ENCODE measurements at places on chromosomes 1 and 21.

DNA sequence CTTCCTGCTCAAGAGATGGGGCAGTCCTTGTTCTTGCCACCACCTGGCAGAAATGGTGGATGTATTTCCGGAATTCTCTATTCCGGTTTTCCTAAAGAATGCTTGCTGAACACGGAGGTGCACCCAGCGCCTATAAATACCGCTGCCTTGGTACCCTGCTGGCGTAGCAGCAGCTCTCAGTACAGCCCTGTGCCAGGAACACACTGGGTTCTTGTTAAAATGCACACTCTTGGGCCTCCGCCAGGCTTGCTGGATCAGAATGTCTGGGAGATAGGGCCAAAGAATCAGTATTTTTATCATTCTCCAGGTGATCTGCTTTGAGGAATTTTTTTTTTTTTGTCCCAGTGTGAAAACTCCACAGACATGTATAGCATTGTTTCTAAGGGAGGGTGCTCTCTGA lies 54.2 kb downstream of the IGSF5 start:
- no peak for DNase-seq

DNA sequence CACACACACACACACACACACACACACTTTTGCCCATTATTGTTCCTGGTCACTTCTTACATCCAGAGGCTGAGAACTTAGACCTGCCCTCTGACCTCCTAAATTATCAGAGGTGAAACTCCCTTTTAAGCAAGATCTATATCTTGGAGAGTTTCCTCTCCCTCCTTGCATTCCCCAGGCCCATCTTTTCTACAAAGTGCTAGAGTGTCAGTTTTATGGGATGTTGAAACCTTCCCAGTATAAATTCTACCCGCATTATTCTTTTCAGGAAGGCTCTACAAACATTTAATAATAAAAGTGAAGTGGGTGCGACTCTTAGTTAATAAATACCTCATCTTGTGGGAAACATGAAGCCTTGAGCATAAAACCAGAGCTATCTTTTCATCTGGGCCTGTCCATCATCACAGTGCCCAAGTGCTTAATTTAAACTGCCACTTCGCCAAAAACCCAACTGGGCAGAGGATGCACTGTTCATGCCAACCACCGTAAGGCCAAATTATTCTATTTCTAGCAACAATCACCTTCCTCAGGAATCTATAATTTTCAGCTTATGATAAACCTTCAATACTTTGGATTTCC lies 458.2 kb upstream of the RUNX1 start:
- no peak for DNase-seq

- no peak for DNase-seq
Measured at GRCh38 chr1:167518331-167518700, at the start of gene CD247. Gene CD247 (minus strand): TSS chr1:167518529. CDS start chr1:167518465, 64 bp downstream.

GRCh38 chr1:25869909-25870606 lies 5.5 kb downstream of the PAQR7 start:
- DNase-seq, result no peak

GRCh38 chr1:117124661-117125060 lies 3.1 kb upstream of the TRIM45 start:
- no peak for DNase-seq

GRCh38 chr1:178393370-178393769 lies 103.4 kb downstream of the CLEC20A start:
- no peak for DNase-seq

- DNase-seq, result no peak
Measured at GRCh38 chr1:190540366-190540765, 62.7 kb upstream of the BRINP3 start.

GRCh38 chr1:87953732-87954344 lies 625.2 kb downstream of the LMO4 start:
- peak; percentile 32 for DNase-seq

GRCh38 chr1:98405581-98406074 lies 255.9 kb upstream of the SNX7 start:
- peak; percentile 6 for DNase-seq

- DNase-seq, result no peak
Measured at GRCh38 chr1:54229281-54229891, 29.4 kb downstream of the MRPL37 start.

DNA sequence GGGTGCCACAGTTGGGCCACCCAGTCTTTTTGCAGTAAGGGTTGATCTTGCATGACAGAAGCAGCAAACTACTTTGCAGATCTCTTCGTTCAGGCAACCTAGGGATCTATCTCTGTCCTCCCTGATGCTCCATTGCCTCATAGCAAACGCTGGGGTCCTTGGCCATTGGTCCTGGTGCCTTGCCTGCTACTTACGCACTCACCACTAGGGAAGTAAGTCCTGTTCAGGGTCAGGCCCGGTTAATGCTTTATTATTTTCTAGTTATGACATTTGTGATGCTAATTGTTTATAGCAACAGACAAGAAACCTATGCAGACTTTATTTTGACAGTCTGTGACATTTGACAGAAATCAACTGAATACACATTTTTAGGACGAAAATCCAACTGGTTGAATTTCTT lies 326.5 kb upstream of the FMN2 start:
- no peak for DNase-seq

DNA sequence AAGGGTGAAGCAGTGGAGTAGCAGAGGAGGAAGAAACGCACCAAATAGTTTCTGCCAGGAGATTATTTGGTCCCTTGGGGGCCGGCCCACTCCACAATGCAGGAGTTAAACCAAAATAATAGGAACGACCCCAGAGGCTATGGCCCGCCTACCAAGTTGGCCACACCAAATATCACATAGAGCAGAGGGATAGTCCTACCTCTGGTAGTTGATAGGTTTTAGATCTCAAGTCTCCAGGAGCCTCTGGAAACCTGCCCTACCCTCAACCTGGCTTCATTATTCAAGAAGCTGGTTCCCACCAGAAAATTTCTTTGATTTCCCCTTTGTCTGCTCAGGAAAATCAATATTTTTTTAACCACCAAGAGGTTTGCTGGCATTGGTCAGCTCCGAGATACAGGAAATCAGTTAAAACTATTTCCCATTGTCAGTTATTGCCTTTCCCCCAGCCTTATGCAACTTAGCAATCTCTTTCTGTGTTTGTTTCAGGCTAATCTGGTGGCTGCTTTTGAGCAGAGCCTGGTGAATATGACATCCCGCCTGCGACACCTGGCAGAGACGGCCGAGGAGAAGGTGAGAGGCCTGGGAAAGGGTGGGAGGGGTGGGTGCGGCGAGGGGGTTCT lies 35.5 kb upstream of the IPO9 start:
- no peak for DNase-seq

DNA sequence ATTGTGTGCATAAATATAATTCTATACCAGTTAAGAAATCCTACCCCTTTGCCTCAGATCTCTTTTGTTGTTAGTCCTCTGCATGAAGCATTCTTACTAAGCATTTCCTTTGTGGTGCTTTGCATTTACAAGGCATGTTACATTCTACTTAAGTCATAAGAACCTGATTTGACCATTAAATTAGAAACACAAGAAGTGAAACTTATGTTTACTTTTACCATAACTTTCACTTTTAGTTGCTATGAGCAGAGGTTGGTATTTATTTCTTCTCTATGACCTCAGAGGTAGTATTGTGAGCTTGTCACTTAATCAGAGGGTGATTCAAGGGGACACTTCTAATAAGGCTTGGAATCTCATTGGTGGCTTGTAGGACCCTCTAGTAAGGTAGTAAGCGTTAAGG lies 9.0 kb downstream of the FAM20B start:
- peak; percentile 73 for DNase-seq

DNA sequence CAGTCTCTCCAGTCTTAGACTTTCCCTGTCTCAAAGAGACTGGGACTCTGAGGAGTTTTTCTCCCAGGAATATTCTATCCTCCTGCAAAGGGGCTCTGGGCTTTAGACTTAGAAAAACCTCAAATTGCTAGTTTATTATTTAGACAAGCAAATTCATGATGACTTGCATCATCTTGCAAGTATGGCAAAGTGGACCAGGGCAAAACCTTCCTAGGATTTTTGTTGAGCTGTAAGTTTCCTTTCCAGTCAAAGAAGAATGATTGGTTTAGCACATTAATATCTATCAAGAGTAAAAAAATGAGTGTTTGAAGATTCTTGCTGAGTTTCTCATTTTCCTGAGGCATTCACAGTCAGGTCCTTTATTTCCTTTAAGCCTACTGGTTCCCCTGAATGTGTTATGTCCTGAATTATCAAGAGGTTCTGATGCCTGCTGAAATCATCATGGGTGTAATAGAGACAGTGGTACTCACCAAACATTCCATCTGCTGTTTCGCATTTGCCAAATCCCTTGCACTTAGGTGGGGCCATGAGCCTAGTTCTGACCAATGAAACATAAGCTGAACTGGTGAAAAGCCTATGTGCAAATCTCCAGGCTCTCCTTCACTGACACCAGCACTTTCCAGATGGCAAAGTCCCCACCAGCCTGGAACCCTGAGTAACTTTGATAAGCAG lies 25.2 kb upstream of the SPAG17 start:
- DNase-seq, result no peak

GRCh38 chr1:56019922-56020321 lies 559.4 kb downstream of the PLPP3 start:
- DNase-seq, result no peak

DNA sequence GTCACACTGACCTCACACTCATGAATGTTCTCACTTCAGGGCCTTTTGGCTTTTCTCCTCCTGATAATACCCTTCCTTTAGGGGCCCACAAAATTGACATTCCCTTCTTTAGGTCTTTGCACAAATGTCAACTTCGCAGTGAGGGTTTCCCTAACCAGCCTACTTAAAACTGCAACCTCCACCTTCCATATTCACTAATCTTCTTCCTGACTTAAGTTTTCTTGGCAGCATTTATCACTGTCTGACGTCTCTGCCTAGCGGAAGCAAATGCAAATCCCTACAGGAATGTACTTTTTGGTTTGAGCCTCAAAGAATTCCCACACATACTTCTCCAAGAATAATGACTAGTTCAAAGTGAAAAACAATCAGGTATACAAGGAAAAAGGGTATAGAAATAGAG lies 32.8 kb downstream of the INTS7 start:
- no peak for DNase-seq

GRCh38 chr1:89791064-89791726 lies 29.6 kb upstream of the LRRC8D start:
- DNase-seq, result no peak

- DNase-seq, result no peak
Measured at GRCh38 chr1:66271216-66271903, 262.6 kb upstream of the SGIP1 start.

GRCh38 chr1:60575326-60575977 lies 501.9 kb upstream of the C1orf87 start:
- DNase-seq, result no peak

DNA sequence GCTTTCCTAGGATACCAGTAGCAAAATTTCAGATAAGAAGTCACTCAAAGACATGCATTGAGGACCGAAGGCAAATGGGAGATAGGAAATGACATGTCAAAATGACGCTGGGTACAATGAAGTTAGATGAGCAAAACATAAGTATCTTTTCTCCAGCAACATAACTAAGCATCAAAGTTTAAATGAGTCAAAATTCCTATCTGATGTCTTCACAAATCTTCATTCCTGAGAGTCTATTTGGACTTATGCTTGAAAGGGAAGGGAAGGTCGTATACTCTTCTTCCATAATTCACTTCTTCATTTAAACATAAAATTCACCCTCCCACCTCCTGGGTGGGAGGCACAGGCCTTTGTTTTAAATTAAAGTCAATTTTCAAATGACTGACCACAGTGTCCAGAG lies 4.1 kb upstream of the TMEM81 start:
- no peak for DNase-seq

- DNase-seq, result no peak
Measured at GRCh38 chr1:234386122-234386521, 12.9 kb downstream of the COA6 start.

DNA sequence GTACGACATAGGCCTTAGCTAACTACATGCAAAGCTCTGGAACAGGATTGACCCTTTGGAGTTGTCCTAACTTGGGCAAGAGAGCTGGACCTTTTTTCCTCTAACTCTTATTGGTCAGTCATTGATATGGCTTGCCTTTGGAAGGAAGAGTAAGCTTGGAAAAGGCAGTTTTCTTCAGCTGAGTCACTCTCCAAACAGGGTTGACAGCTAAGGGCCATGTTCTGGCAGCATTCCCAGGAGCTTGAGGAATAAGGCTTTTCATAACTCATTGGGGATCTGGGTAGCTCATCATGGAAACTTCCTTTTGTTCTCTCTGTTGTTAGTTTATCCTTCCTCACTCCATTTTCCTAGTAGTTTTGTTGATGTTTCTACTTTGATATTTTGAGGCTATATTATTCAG lies 14.5 kb upstream of the ERRFI1 start:
- no peak for DNase-seq

- DNase-seq, result no peak
Measured at GRCh38 chr1:53129891-53130597, 12.4 kb downstream of the SLC1A7 start.

DNA sequence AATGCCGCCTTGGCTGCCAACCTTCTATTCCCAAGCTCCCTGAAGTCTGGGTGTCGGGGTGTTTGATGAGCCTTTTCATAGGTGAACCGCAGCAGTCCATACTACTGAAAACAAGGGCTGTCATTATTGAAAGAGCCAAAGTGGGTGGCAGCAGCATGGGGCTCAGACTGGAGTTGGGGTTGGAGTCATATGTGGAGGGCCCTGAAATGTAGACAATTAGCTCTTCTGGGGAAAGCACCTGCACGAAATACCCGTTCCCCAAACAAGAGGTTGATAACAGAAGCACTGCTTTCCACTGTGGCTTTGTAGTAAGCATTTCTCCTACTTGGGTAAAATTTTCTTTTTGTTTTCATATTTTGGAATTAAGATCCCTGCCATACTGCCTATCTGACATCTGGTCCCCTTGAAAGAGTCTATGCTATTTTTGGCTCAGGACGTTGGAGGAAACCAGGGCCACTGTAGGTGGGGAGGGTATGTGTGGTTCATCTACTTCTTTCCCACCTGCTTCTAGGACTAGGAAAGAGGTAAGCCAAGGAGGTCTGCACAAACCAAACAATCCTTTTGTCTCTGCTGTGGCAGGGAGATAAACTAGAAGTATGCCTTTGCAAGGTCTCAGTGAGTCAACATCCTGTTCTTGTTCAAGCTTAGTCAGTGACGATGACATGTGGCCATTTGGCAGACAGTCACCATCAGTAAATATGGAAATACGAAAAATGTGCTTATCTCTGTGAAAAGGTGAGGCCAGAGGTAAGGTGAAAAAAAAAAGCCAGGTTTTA lies 197.0 kb upstream of the UBE2U start:
- DNase-seq, result no peak

GRCh38 chr1:14267991-14268390 lies 330.5 kb upstream of the KAZN start:
- DNase-seq, result no peak

- DNase-seq, result no peak
Measured at GRCh38 chr1:4126731-4127591, 226.9 kb upstream of the C1orf174 start.

DNA sequence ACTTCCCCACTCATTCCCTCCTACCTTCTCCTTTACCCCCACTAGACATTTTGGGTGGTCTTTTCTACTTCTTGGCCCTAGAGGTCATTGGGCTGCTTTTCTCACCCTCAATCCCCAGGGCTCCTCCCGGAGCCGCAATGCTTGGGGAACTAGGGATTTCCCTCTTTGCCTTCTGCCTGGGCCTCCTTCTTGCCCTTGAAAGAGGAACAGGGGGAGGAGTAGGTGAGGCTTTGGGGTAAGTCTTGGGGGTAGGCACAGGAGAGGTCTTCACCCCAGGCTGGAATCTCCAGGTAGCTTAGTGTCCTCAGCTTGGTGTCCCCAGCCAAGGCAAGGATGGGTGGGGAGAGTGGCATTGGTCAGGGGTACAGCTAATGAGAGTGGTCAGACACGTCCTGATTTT lies 56.2 kb upstream of the EPS8L3 start:
- DNase-seq, result no peak
